Putamen (tissue), 1 donor: ENCODE measurements at places on chromosomes 6 and 20.
A peak's percentile ranks its signal among the peaks of the same experiment; 100 is the strongest.

DNA sequence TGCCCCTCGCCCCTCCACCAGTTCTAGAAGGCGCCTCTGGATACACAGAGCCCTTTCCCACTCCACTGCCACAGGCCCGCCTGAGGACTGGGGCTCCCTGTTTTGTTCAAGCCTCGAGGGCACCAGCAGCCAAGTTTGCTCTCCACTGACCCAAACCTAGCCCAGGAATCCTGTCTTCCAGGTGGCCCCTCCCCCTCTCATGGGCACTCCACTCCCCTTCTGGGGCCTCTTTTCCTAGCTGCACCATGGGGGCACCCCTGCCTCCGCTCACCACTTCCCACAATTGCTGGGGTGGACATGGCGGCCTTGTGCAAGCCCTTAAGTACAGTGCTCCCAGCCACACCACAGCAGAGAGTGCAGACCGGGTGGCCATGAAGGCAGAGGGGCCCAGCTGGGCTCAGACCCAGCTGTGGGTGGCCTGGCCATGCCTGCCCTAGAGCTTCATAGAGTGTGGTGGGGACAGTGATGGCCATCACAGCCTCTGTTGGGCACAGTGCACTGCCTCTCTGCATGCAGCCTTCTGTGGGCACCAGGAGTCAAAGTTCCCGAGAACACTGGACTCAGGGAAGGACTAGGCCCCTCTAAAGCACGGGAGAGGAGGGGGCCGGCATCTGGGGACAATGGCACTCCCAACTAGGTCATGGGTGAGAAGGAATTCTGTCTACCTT, 1.3 kb downstream of the MYL9 start:
- DNase-seq, result no peak

DNA sequence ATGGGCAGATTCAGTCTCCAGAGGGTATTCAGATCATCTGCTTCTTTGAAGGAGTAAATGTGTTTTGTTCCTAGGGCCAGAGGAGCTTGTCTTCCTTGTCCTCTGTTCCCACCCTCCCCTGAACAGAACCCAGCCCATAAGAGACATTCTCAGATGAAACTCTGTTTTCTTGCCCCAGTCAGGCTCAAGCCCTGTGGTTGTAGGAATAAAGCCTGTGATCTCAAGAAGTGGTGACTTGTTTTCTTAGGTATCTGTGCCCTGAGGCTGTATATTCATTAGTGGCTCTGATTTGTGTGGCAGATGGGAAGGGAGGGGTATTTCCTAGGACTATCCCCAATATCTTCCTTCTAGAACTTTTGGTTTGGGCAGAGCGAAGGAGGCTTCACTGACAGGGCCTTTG, 27.9 kb downstream of the GSS start:
- DNase-seq, result no peak

DNA sequence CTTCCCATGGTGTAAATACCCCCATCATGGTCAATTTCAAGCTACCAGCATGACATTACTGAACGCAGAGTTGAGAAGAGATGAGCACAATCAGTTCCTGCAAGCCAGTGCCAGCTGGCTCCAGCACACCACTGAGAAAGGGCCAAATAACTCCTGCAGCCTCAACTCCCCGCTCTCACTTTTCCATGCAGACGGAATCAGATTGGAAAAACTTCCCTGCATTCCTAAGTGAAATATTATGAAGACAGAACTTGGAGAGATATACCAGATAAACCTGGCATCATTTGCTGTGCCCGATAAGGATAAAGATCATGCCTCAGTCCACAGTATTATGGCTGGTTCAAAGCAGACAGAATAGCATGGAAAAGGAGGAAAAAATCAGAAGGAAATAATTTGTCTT, 56.7 kb downstream of the FILIP1 start:
- no peak for DNase-seq

- DNase-seq, result no peak
These were observed 5.7 kb downstream of the BCL2L1 start for GRCh38 chr20:31716818-31717477.

- peak; percentile 14 for DNase-seq
These were observed 285.8 kb upstream of the SUPT3H start for GRCh38 chr6:45663251-45664221.

GRCh38 chr6:41967312-41968287, 26.0 kb upstream of the CCND3 start:
- DNase-seq, result no peak

DNA sequence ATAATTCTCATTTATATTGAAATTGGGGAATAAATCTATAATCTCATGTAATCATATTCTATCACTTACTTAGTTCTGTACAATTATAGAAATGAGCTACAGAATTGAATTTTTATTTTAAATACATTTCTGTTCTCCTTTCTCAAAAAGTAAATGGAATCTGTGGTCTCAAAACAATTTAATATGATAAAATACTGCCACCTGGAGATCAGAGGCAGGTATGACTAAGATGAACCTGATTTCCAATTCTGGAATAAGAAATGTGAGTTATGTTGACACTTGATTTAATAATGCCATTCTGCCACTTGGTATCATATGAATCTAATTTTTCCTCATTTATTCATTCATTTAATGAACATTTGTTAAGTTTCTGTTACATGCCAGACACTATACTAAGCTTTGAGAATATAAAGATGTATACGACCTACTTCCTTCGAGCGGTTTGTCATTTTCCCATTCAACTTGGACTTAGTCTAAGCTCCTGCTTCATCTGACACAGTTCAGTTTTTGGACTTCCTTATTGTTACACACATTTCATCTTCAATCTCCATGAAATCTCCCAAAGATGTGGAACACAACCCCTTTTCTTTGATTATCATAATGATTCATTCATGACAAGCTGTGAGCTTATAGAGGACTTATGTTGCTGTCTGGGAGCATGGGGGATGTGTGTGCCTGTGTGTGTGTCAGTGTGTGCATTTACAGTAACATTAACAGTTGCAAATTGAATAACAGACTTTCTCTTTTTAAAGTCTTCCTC, 7.5 kb upstream of the CCDC28A start:
- peak; percentile 20 for DNase-seq

DNA sequence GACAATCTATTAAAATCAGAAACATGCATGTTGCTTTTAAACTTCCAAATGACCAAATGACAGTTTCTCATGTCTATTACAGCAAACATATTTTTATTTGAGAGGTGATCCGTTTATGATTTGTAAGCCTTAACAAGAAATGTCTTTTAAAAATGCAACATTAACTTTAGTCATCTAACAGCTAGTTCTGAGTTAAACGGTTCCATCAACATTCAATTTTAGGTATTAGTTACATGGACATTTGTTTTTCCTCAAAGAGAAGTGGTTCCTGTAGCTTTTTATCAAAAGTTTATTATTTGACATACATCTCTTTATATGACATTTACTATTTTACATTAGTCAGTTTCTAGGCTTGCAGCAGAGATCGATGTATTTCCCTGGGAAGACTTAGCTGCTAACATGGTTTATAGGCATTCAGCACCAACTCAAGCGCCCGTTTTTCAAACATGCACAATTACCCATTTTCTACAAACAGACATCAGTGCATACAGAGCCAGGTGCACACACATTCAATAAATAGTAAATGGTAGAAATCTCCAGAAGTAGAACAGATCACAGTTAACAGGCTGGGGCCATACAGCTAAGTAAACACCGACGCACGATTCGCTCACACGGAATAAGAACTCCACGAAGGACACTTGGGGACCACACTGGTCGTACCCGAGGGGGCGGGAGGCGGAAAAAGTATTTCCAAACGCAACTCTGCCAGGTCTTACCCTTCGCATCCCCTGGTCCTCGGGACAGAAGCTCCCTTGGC, 882 bp downstream of the CNR1 start:
- DNase-seq, result no peak

DNA sequence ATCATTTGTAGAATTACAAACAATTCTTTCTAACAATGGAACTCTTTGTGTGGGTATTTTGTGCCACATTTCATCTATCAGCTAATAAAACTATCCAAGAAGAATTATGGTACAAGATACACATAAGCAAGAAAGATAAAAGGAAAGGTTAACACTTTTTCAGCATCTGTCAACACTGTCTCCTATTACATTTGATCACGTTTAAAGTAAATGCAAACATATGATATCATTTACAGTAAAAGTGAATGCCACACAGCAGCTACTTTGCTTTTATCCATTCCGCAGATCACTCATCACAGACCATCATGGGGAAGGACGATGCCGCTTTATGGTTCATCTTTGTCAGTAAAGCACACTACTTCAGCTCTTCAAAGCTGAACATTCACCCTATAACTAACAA, 456.4 kb upstream of the MANEA start:
- no peak for DNase-seq

- DNase-seq, result no peak
These were observed 16.0 kb upstream of the ZNF831 start for GRCh38 chr20:59147586-59147985.

GRCh38 chr20:25408170-25408547, 686 bp downstream of the GINS1 start:
- DNase-seq, result no peak

DNA sequence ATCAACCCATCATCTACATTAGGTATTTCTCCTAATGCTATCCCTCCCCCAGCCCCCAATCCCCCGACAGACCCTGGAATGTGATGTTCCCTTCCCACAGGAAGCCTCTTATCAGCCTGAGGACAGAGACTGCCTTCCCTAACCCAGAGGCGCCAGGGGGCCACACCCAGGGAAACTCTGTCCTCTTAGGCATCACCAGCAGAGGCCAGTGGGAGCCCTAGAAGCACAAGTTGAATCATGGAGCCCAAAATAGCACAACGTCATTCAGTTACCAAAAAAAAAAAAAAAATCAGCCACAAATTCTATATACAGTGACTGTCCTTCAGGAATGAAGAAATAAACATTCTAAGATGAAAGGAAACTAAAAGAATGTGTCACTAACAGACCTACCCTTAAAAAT, 625.7 kb downstream of the TFAP2A start:
- no peak for DNase-seq

DNA sequence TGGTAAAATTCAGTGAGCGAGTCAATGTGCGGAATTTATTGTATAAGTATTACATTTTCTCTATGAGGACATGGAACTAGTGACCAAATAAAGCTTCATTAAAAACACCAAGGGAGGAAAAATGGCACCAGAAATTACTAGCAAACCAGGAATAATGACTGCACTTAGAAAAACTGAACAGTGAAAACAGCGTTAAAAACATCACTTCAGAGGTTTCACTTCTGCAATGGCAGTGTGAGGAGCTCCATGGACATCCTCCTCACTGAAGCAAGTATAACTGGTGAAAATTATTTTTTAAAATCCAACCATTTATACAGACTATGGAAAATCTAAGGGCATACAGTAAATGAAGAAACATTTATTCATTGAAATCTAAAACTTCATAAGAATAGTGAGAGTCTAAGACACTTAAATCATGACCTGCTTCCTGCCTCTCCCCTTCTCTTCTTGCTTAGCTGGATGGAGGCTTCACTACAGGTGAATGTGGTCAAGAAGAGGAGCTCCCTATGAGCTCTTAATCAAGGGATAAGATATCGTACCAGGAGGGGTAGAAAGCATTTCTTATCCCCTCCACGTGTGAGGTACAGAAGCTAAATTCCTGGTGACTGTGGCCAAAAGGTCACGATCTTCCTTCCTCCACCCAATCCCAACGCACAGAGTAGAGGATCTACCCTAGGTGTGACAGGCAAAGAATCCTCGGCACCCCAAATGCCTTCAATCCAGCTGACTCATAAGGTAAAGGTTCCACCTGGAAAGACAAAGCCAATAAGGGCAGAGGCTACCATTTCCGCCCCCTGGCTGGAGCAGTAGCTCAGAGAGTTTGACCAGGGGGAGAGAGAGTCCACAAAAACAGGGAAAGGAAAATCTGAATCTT, 12.3 kb upstream of the ASF1A start:
- DNase-seq, result no peak

DNA sequence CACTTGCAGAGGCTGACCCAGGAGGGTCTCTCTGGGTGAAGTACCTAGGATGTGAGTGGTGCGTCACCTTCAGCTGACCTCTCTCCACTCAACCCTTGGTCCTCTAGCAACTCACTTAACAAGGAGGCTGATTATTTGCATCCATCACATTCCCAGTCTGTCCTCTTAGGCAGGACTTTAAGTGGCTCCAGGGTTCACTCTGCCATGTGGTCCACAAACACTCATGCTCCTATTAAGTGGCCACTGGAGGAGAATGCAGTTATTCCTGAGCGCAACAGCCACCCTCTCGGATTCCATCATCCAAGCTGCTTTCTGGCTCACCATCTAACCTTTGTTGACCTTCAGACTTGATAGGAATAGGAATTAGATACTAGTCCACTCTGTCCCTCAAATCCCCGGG, 61.1 kb upstream of the SCAF8 start:
- DNase-seq, result no peak

GRCh38 chr6:7535498-7535897, 6.0 kb upstream of the DSP start:
- no peak for DNase-seq

- DNase-seq, result no peak
These were observed 73.3 kb downstream of the AKAP12 start for GRCh38 chr6:151313066-151313491.
